ENCODE measurements at places on chromosomes 5 and 9. TPM values are rescaled to one million over a fixed set of nuclear protein-coding genes. Genes with fewer than 3 reads are reported as not detected.

Gene FBXL17
- total RNA-seq, result 9.9 TPM

Gene STK10
- 4.7 TPM for total RNA-seq

Gene EQTN
- total RNA-seq, result not detected

Gene MYMK
- not detected for total RNA-seq

Gene KCNV2
- not detected for total RNA-seq

Gene ZNF879
- total RNA-seq, result 1.6 TPM

Gene PLAC8L1
- 0.31 TPM for total RNA-seq

Gene GRIA1
- total RNA-seq, result not detected

Gene WDR70
- 10.7 TPM for total RNA-seq

Gene ACOT12
- not detected for total RNA-seq

Gene LHX3
- not detected for total RNA-seq

Gene RGS14
- 15.7 TPM for total RNA-seq

Gene CSF1R
- 4.8 TPM for total RNA-seq

- DNase-seq, result no peak
These were observed 2.1 kb downstream of the ANXA1 start for GRCh38 chr9:73153793-73154227.

GRCh38 chr9:13478639-13479038, 199.1 kb upstream of the MPDZ start:
- DNase-seq, result no peak

DNA sequence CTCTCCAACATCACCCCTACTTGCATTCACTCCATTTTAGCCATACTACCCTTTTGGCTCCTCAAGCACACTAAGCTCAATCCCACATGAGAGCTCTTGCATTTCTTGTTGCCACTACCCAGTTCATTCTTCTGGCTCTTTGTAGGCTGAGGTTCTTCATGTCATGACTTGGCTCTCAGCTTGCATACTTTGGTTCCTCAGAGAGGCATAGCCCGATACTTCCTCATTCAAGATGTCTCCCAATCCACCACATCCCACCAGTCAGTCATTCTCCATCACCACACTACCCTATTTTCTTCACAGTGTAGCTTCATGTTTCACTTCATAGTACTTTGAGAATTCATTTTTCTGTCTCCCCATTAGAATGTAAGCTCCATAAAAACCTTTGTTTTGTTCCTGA, 116.7 kb downstream of the NR6A1 start:
- no peak for DNase-seq

- no peak for DNase-seq
These were observed 167.1 kb downstream of the RFK start for GRCh38 chr9:76227156-76227555.

GRCh38 chr9:83570359-83570758, 32.2 kb upstream of the FRMD3 start:
- DNase-seq, result no peak

GRCh38 chr5:173664154-173664526, 47.7 kb upstream of the BOD1 start:
- no peak for DNase-seq

- DNase-seq, result no peak
These were observed 53.3 kb downstream of the SETX start for GRCh38 chr9:132301521-132301920.

DNA sequence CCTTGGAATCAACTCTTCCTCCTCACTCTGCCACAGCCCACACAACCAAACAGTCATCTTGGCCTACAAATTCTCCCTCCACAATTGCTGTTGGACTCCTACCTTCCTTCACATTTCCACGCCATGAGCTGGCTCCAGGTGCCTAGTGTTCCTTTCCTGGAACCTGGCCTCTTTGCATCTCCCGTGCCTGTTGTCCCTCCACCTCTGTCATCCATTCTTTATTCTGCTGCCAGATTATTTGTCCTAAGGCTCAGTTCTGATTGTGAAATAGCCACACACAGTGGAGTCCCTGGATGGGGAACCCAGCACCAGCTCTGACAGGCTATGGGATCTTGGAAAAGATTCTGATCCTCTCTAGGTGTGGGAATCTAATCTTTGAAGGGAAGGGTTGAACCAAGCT, 109.1 kb upstream of the ANKH start:
- DNase-seq, result no peak

DNA sequence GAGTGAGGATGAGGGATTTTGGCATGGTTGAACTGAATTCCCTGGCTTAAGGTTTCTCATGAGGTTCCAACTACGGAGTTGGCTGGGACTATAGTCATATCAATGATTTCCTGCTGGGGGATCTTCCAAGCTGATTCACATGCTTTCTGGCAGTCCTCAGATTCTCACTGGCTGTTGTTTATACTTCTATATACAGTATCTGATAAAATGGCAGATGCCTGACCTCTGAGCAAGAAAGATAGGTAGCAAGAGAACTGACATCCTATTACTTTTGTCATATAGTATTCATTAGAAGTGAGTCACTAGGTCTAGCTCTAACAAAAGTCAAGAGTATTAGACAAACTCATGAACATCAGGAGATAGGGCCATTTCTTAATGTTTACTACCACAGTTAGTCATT, 440.9 kb upstream of the EDIL3 start:
- DNase-seq, result no peak

GRCh38 chr5:139277171-139277570, 16.4 kb upstream of the MATR3 start:
- DNase-seq, result no peak

GRCh38 chr9:86075132-86076109, 23.9 kb downstream of the GOLM1 start:
- DNase-seq, result no peak

DNA sequence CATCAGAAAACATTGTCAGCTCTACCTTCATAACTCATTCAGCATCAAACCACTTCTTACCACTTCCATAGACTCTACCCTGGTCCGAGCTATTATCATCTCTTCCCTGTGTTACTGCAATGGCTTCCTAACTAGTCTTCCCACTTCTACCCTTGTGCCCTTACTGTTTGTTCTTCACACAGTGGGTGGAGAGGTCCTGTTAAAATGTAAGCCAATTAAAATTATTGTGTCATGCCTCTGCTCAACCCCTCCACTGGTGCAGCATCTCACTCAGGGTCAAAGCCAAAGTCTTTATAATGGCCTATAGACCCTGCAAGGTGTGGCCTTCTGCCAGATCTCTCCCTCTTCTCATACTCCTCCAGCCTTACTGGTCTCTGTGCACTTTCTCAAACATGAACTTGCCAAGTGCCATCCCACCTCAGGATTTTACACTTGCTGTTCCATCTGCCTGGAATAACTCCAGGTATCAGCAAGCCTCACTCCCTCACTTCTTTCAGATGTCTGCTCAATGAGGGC, 22.8 kb upstream of the ARAP3 start:
- DNase-seq, result no peak

DNA sequence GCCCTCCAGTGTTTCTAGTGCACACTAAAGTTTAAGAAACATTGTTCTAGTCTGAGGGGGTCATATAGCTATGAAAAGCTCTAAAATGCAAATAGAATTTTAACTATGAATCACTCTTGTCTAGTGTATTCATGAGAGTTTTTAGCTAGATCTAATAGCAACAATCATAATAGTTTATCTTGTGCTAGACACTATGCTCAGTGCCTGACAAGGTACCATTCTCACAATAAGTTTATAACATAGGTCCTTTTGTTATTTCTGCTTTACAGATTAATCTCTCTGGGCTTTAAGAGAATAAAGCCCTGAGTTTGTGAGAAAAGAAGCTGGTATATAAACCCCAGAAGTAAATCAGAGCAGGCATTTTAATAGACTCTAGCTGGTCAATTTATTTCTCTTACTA, 2120.7 kb downstream of the MAT2B start:
- no peak for DNase-seq

DNA sequence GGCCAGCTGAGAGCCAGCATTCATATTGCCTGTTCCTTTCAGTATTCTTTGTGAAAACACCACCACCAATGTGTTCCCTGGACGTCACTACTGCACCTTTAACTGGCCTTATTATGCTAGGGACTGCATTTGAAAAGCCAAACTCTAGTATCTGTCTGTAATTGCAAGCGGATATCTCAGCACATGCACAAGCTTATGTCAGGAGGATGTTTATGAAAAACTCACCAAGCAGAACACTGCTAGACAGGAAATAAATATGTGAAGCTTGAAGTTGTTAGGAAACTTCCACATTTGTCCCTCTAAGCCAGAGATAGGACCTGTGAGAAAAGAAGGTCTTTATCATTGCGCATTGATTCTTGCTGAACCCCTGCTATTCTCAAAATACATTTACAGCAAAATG, 135.4 kb upstream of the CCDC152 start:
- no peak for DNase-seq

DNA sequence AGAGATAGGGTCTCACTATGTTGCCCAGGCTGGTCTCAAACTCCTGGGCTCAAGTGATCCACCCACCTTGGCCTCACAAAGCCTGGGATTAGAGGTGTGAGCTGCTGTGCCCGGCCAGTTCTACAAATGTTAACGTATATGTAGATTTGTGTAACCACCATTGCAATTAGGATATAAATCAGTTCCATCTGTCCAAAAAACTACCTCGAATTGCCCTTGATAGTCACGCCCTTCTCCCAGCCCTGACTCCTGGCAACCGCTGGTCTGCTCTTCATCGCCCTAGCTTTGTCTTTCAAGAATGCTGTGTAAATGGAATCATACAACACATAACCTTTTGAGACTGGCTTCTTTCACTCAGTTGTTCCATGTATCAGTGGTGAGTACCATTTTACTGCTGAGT, 46.1 kb upstream of the PPARGC1B start:
- DNase-seq, result no peak

DNA sequence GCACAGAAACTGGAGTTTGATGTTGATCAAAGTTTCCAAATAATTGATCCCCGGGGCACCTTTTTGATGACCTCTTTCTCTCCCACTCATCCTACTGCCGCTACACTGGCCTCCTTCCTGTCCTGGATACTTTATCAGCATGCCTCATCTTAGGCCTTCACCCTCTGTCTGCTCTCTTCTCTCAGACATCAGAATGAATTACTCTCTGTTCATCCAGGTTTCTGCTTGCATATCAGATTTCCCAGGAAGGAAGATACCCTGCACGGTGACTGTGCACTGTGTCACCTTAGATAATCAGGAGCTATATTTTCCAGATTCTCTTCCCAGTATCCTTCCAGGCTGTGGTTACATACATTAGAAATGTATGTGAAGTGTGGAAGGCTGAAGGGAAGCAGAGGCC, 397.0 kb downstream of the DIRAS2 start:
- DNase-seq, result no peak

DNA sequence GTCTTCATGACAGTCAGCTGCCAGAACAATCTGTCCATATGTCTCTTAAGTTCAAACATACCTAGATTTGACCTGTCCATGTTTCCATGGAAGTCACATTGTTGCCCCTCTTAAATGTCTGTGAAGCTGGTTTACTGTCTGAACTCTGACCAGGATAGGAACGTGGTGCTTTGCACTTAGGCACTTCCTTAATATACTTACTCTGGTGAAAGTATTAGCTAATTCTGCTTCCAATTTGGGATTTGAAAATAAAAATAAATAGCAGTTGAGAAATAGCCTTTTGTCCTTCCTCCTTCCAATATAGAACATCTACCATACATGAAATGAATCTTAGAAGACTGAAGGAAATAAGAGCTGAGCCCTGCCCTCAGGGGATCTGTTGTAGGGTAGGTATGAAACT, 524.5 kb upstream of the CLINT1 start:
- no peak for DNase-seq

- DNase-seq, result no peak
These were observed 26.7 kb upstream of the ZNF300 start for GRCh38 chr5:150931368-150931965.

- DNase-seq, result peak; percentile 51
These were observed 4.1 kb upstream of the RXRA start for GRCh38 chr9:134321946-134322741.

GRCh38 chr5:73365301-73365853, 83.2 kb downstream of the FOXD1 start:
- DNase-seq, result no peak

DNA sequence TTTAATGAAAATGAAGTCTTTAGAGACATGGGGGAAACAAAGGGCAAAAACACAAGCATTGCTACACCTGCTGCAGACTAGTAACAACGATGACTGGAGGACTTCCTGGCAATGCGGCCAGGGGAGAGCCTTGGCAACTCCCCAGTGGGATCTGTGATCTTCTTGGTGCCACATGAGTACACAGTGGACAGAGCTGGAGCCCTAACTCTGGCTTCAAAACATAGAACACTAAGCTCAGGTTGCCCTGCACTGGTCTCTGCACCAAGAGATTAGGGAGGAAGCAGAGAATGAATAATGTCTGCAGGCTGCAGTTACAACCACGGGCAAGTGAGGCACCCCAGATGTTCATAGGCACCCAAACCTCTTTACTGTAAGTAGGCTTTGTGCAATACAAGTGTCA, 91.1 kb downstream of the MRPS27 start:
- no peak for DNase-seq

- no peak for DNase-seq
These were observed 53.7 kb downstream of the SRFBP1 start for GRCh38 chr5:122015471-122015870.

- no peak for DNase-seq
These were observed 131.1 kb upstream of the ZNF462 start for GRCh38 chr9:106731910-106732309.

DNA sequence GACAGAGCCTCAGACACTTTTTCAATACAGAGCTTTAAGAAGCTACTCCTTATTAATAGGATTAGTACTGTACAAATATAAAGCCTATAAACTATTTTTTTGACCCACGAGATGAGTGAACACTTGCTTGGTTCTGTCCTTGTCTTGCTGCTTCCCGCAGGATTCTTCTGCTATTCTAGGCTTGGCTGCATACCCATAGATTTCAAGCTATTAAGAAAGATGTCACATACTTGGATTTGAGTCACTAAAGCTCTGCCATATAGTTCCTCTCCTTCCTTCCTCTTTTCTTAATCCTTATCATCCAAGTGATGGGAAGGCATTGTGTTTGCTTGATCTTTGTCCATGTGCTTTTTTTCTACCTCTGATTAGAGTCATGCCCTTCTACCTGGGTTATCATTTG, 361.2 kb upstream of the TRPC7 start:
- DNase-seq, result no peak

GRCh38 chr5:116759860-116760640, 185.4 kb upstream of the SEMA6A start:
- DNase-seq, result no peak

GRCh38 chr5:75648712-75649111, 37.5 kb downstream of the ANKDD1B start:
- no peak for DNase-seq

GRCh38 chr5:67588389-67588788, 391.8 kb upstream of the CD180 start:
- DNase-seq, result no peak

All from pancreas (tissue), 10 donors.